ENCODE measurements at places on chromosomes 6 and 20.

DNA sequence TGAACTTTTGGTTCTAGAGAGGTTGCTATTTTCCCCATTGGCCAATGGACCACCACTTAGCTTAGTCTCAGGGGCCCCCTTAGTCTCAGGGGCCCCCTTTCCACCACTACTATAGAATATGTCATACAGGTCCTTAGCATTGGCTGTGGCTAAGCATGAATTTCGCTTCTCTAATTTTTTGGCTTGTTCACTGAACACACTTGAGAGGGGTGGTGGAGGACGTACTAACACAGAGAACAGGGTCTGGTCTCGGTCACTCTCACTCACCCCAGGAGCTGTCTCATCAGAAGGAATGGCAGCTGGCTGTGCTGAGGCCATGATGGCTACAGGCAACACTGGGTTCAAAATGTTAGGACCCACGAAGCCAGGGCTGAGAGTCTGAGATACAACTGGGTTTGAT lies 30.3 kb downstream of the ZNF318 start:
- DNase-seq = no peak

DNA sequence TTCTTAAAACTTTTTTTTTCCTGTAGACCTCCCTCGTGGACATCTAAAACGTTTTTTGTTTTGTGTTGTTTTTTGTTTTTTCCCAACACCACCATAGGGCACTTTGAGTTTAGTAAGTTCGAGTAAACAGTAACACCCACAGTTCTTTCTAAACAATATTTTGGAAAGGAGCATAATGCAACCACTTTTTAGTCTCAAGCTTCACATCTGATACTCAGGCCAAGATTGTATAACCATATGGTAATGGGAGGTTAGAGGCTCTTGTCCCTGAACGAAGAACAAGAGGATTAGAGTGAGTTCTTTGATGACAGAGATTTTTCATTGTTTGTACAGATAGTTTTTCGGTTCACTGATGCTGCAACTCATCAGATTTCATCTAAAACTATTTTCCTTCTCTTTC lies 144.6 kb downstream of the MTHFD1L start:
- DNase-seq = no peak

GRCh38 chr6:163444077-163444476 lies 29.6 kb downstream of the QKI start:
- no peak for DNase-seq

DNA sequence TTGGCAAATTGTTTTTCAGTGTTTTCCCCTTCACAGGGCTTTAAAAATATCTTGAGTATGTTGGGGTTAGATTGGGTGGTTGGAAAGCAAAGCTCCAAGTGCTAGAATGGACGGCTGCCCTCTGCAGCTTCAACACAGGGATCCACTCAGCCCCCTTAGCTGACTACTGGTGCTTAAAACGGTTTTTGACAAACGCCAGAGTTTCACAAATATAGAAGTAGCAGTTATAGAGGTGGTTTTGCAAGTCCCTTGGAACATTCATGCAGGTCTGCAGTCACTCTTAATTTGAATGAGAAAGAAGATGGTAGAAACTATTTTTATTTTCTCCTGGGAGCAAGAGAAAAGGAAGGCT lies 175.9 kb downstream of the ARID1B start:
- DNase-seq = no peak

DNA sequence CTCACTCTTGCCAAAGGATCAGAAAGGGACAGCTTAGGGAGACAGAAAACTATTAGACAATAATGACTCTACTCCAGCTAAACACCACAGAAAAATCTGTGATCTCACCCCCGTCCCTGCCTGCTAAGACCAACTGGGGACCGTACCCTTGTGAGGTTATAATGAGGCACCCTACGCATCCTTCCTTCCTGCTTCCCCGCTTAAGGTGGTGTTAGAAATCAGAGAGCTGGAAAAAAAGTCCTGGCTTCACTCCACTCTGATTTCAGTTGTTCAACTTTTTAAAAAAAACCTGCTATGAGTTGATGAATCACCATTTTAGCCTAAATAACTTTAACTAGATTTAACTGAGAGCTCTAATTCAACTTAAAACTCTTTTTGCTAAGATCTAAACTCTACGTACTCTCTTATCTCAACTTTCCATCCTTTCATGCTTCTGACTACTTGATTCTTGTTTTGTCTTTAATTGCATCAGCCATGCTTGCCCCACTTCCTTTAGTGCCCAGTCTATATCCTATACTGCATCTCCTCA lies 35.8 kb upstream of the TMEM14A start:
- DNase-seq = no peak

- DNase-seq = no peak
Observed at GRCh38 chr6:100415768-100416167, 49.0 kb downstream of the SIM1 start.

GRCh38 chr20:44624743-44625271 lies 26.7 kb downstream of the ADA start:
- DNase-seq = no peak

DNA sequence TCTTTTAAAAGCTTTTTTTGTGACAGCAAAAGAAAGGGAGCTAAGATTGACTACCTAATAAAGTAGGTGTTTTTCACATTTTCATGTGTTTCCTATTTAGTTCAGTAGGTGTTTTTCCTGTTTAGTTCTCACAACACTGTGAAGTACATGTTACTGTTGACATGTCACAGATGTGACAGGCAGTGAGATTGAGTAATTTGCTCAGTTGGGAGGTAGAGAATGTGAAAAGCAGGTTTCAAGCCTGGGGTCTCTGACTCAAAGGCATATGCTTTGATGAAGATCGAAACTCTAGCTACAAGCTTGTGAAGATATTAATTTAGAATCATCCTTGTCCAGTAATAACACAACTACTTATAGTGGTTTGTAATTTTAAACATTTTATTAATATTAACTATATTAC lies 43.1 kb downstream of the SLX4IP start:
- no peak for DNase-seq

DNA sequence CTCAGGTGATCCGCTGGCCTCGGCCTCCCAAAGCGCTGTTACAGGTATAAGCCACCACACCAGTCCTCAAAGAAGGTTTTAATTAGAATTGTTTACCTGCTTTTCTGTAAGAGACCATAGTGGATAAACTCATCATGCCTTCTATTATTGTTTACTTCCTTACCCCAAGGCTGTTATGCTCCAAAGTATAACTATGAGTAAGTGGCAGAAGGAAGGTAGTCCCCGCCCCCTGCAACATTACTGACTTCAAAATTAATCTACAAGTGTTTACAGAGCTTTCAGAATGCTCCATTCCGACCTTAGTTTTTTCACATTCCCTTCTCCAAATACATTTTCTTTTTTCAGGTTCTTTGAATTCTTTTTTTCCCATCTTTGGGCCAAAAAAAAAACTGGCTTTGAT lies 480.5 kb upstream of the NOX3 start:
- no peak for DNase-seq

DNA sequence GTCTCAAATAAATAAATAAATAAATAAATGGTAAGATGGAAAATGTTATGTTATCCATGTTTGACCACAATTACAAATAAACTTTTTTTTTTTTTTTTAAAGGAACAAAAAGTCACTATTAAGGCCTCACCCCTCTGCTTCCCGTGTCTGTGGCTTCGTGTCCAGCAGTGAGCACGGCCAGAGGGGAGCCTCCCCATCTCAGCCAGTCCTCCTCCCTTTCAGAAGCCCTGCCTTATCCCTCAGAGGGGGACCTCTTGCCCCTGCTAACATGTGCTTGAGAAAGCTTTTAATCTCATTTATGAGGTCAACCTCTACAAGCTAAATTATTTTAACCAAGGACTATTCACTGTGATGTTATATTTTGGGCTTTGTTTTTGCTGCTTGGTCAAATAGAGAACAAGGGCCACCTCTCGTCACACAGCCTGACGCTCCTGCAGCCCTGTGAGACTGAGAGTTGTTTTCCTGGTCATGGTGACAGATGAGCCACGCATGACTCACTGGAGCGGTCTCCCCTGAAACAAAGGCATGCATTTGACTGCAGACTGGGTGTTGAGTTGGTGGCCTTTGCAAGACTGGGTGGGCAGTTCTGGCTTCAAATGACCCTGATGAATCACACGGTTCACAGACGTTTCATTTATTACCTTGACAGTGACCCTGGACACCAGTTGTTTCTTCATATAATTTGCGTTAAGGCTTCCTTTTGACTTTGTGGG lies 131.8 kb downstream of the TIAM2 start:
- DNase-seq = peak; percentile 15

Measured in activated T-helper 1 cell treated with anti-CD3 and anti-CD28 coated beads, Interleukin-2, amount 50 U/mL, for 16 hours (primary cell).